Colonic mucosa (tissue), 4 donors: ENCODE measurements at places on chromosomes 13 and 19. TPM values are rescaled to one million over a fixed set of nuclear protein-coding genes. Genes with fewer than 3 reads are reported as not detected.

- H3K27me3 ChIP-seq: no peaks in the 10 kb centered on the region
- no peak for DNase-seq
- H3K27ac ChIP-seq: no peak overlapping the region
- H3K4me1 ChIP-seq: no peaks in the 10 kb centered on the region
Measured at GRCh38 chr13:53189162-53189561, 160.5 kb downstream of the OLFM4 start.

DNA sequence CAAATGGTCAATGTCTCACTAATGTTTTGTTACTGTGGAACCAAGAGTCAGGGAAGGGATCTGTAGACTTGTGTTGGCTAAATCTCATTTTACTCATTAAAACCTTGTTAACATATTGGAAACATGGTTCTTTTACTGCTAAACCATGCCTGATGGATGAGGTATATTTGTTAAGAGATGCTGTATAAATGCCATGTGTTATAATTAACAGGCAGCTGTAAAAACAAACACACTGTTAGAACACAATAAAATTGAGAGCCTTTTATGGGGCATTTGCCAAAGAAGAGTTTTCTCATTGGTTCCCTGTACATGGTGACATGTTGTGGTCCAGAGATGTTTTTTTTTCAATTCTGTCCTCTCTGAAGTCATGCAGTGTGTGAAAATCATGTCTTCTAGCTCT lies 121.9 kb downstream of the ESD start:
- H3K27me3 ChIP-seq: no peaks in the 10 kb centered on the region
- DNase-seq: no peak
- H3K4me1 ChIP-seq: no peaks in the 10 kb centered on the region

- no peak overlapping the region for H3K27ac ChIP-seq
- no peaks in the 10 kb centered on the region for H3K4me1 ChIP-seq
- no peaks in the 10 kb centered on the region for H3K27me3 ChIP-seq
- no peak for DNase-seq
Measured at GRCh38 chr19:31173991-31174390, 175.2 kb downstream of the TSHZ3 start.

Gene FCER2
- total RNA-seq: 0.35 TPM

- H3K4me1 ChIP-seq: no peaks in the 10 kb centered on the region
- H3K27ac ChIP-seq: no peak overlapping the region
- H3K27me3 ChIP-seq: no peaks in the 10 kb centered on the region
- no peak overlapping the region for H3K4me3 ChIP-seq
Measured at GRCh38 chr13:102870677-102871415, 25.0 kb downstream of the ERCC5 start.

DNA sequence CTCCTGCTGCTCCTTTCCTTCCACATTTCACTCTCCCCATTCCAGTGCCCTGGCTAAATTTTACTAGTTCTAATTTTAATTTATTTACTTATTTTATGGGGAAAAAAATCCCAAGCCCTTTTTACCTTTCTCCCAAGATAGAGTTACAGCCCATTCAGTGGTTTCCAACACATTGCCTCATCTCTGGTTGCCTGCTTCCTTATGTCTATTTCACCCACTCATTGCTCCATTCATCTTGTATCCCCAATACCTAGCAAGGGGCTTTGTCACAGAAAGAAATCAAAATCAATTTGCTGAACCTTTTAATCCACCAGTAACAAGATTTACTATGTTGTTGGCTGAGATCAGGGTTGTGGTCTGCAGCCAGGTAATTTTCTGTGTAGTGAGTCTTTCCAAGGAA lies 55.9 kb downstream of the LHFPL6 start:
- no peak overlapping the region for H3K4me3 ChIP-seq
- H3K36me3 ChIP-seq: no peaks in the 10 kb centered on the region
- DNase-seq: no peak
- H3K27me3 ChIP-seq: no peaks in the 10 kb centered on the region
- no peak overlapping the region for H3K27ac ChIP-seq
- no peaks in the 10 kb centered on the region for H3K4me1 ChIP-seq
